ENCODE measurements at places on chromosomes 5 and 9.

DNA sequence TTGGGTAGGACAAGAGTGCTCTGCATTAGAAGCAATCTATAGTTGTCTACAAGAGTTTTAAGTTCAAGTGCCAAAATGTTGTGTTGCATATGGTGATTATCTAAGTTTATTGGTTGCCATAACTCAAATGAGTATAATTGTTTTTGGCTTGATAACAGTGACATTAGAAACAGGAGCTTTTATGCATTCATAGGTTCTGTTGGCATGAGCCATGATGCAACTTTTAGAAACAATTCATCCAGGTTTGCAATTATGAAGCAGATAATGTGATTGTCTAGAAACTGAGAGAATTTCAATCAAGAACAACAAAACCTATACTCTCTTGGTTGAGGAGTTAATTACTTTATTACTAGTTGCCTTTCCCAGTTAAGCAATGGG, 137.0 kb downstream of the PBX3 start:
- no peak for DNase-seq

- DNase-seq, result no peak
Measured at GRCh38 chr5:135678640-135679268, 100.0 kb upstream of the CXCL14 start.

GRCh38 chr5:172417130-172417841, 37.0 kb downstream of the SH3PXD2B start:
- DNase-seq, result no peak

DNA sequence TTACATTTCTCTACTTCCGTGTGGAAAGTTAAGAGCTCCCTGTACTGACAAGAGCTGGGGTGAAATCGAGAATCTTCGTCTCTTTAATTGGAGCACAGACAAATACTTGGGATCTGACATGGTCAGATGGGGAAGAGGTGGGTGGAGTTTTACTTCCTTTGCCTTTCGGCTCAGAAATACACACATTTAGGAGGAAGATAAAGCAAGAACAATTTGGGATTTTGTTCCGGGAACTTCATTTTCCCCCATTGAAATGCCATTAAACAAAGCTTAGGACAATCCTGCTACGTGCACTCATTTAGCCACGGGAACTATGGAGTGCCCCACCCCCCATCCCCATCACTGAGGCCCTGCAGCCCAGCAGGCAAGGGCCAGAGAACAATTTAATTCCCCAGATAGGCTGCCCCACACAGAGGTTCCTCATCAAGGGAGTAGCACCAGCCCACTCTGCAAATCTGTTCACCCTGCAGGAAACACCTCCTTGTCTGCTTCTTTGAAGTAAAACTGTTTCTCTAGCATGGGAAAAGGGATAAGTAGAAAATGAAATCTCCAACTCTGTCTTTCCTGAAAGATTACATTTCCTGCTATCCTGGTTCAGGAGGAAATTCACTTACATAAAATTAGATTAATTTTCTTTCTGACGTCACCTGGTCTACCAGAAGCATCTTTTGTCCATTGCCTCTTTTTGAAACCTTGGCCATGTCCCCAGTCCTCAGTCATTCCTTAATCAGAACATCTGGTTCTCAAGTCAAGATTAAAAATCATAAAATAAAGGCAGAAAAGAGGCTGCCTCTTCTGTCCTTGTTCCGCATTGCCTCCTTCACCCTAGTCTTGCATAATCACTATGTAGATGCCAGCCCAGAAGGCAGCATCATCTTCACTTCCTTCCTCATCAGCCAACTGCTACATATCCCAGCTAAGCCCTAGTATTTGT, 206.4 kb downstream of the ENC1 start:
- DNase-seq, result no peak

- DNase-seq, result no peak
Measured at GRCh38 chr9:101068696-101069095, 40.2 kb downstream of the PLPPR1 start.

- no peak for DNase-seq
Measured at GRCh38 chr5:74042959-74043358, 417.0 kb downstream of the ARHGEF28 start.

DNA sequence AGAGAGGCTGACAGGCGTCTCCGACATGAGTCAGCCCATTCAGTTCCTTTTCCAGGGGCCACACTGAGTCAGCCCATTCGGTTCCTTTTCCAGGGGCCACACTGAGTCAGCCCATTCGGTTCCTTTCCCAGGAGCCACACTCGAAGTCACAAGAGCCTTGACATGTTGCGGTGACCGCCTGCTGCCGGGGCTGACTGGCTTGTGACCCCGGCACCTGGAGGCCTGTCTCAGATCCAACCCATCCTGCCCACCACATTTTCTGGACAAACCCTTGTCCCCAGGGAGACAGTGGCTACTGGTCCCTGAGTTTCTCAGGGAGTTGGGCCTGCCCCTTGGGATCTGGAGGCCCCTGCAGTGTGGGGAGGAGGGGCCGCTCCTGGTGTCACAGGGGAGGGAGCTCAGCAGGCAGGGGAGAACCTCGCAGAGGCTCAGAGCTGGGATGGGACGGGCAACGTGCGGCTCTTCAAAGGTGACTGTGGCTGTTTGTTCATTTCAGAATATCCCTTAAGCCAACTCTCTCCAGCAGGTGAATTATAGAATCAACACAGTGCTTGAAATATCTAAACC, 40.5 kb upstream of the LPCAT1 start:
- DNase-seq, result no peak

GRCh38 chr9:70672161-70672649, 257.7 kb upstream of the KLF9 start:
- no peak for DNase-seq

DNA sequence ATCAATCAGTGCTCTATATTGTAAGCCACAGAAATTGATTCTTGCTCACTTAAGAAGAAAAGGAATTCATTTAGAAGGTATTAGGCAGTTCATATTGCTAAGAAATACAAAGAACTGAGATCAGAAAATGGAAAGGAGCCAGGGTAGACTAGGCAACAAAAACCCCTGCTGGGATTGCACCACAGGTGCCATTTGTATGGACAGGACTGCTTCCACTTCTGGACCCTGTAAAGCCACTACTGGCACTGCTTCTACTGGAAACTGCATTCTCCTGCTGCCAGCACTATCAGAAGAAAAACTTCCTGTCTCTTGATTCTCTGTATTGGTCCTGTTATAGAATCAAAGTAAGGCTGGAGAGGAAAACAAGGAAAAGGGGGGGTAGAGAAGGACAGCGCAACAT, 45.9 kb downstream of the CERT1 start:
- no peak for DNase-seq

DNA sequence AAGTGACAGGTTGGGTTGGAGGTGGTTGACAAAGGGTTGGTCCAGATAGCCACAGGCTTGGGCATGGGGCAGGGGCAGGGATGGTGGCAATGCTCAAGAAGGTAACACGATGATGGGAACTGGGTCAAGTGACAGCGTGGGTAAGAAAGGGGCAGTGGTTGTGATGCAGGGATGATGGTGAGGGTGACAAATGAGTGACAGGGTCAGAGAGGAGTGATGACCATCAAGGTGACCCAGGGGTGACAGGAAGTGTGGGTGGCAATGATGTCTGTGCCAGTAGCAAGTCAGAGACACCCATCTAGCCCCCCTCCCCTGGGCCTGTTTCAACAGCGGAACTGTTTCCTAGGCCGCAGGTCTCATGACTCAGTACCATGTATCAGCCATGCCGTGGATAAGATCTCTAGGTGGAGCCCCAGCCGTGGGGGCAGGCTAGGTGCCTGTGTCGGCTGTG, 20.5 kb downstream of the AQP3 start:
- DNase-seq, result no peak

DNA sequence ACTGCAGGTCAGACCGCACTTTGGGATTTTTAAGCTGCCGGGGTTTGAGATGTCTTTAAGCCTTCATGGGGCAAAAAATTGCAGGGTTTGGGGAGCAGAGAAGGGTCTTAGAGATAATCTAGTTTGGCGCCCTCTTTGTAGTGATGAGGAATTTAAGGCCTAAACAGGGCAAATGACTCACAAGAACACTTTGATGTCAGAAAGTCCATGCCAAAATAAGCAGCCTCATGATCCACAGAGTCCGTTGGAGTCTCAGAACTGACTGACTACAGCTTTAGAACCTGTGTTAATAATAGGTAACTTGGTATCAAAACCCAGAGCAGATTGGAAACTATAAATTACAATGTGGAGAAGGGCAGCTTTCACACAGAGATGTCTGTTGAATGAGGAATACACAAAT, 35.9 kb upstream of the PTGS1 start:
- DNase-seq, result no peak

- no peak for DNase-seq
Measured at GRCh38 chr5:6676702-6677101, 36.5 kb upstream of the TENT4A start.

GRCh38 chr9:68654075-68654474, 51.0 kb upstream of the PIP5K1B start:
- DNase-seq, result no peak

- no peak for DNase-seq
Measured at GRCh38 chr5:93126634-93127033, 454.4 kb downstream of the NR2F1-AS1 start.

DNA sequence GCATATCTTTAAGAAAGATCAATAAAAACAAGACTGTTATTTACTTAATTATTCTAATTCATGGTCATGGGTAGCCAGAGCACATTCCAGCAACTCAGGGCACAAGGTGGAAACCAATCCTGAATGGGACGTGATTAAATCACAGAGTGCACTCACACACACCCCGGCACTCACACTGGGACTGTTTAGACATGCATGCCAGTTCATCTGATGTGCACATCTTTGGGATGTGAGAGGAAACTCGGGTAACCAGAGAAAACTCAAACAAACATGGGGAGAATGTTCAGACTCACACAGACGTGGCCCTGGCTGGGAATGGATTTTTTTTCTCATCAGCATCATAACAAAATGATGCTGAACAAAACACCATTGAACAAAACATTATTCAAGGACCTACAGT, 29.4 kb downstream of the SMAD5 start:
- DNase-seq, result no peak

DNA sequence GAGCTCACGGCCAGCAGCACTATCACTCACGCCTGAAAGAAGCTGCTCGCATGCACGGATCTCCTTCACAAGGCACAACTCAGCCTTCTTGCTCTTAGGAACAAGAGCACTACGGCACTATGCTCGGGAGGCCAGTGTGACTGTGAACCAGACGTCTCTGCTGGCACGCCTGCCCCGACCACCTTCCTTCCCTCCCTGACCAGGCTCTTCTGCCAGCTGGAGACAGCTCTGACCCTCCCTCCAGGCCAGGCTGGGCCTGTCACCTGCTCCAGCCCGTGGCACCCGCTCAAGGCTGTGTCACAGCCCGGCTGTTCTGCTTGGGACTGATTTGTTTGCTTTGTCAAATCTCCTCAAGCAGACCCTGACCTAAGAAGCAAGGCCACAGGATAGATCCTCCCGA, 7.0 kb downstream of the TBC1D9B start:
- DNase-seq, result no peak

DNA sequence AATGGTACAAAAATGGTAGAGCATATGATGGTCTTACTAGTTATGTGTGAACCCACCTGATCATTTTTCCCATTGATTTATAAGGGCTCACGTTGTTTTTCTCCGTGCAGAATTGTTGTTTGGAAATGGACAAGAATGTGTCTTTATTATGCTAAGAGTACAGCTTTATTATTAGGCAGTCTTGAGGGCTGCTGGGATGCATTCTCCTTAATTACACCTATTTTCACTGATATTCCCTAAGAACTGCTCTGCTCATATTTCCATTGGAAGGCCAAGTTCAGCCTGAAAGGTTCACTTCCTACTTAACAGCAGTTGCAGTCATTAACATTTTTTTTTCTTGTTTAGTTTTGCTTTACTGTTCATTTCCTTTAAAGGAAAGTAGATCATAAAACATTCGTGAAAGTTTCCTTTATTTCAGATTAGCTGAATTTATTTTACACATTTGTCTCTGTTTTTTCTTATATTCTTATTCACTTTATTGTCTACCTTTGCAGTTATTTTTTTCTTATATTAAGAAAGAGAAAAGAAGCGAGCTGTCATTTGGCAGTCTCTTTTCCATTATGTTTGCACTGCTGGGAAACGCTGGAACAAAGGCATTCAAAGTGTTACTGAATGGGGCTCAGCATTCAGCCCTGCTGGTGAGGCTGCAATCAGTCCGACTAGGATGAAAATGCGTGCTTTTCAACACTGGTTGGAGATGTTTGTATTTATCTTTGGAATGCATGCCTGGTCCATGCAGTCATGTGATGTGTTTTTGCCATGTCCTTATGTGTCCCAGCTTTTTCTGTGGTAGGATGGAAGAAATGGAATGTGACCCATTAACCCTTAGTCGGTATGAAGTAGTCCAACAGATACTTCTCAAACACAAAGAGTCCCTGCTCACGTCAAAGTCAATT, 602.7 kb upstream of the ZNF608 start:
- DNase-seq, result no peak

GRCh38 chr5:82396396-82396795, 118.2 kb upstream of the RPS23 start:
- no peak for DNase-seq

- DNase-seq, result no peak
Measured at GRCh38 chr9:120914396-120914795, 12.2 kb downstream of the TRAF1 start.

- DNase-seq, result no peak
Measured at GRCh38 chr9:104485014-104485413, 19.0 kb upstream of the OR13F1 start.

- DNase-seq, result no peak
Measured at GRCh38 chr5:65261499-65261898, 220.2 kb downstream of the ADAMTS6 start.

- no peak for DNase-seq
Measured at GRCh38 chr9:121814594-121814993, 163.2 kb downstream of the DAB2IP start.

DNA sequence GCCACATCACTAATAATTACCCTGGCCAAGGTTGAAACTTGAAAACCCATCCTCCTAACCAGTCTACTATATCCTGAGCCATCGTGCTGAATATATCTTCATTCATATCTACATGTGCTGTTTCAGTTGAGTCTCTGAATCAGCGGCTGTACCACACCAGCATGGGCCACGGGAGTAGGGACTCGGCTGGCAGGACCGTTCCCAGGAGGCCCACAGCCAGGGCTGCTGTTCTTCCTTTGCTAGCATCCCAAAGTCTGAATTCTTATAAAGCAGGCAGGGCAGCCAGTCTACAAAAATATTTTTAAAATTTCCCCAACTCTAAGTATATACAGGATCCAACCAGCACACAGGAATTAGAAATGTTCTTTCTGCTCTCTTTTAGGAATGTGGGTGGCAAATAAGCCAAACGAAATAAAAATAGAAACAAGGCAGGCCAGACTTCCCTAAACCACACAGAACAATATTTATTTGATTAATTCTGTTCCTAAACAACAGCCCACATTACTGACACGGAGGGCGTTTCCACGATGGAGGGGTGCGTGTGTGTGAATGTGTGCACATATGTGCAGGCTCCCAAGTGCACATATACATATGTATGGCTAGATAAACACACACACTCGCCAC, 42.8 kb upstream of the EQTN start:
- DNase-seq, result no peak

DNA sequence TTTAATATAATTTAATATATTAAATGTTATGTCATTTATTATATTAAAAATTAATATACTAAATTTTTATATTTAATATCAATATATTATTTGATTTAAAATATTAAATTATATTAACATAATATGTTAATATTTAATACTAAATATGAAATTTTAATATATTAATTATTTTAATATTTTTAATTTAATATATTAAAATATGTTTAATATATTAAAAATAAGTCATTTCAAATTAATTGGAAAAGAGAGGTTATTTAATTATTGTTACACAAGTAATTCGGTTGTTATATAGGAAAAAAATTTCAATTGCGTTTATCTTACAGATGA, 114.2 kb downstream of the LIFR start:
- DNase-seq, result no peak

- DNase-seq, result no peak
Measured at GRCh38 chr9:4955836-4956235, 29.2 kb upstream of the JAK2 start.

All from Panc1 (cell line).